Breast epithelium (tissue), 4 donors: ENCODE measurements at places on chromosomes 2 and 18. TPM values are rescaled to one million over a fixed set of nuclear protein-coding genes. Genes with fewer than 3 reads are reported as not detected.

GRCh38 chr2:200380833-200381542, 74.5 kb downstream of the SPATS2L start:
- DNase-seq, result no peak

- DNase-seq, result no peak
These were observed 10.1 kb upstream of the ADAM23 start for GRCh38 chr2:206433190-206433589.

ZNF397 gene
- 44.5 TPM for total RNA-seq

GRCh38 chr2:6392966-6393365, 472.7 kb downstream of the CMPK2 start:
- no peak for DNase-seq
